NCI-H524 treated with DMSO at 0.1 percent for 48 hours (cell line): ENCODE measurements at places on chromosomes 4 and X.

DNA sequence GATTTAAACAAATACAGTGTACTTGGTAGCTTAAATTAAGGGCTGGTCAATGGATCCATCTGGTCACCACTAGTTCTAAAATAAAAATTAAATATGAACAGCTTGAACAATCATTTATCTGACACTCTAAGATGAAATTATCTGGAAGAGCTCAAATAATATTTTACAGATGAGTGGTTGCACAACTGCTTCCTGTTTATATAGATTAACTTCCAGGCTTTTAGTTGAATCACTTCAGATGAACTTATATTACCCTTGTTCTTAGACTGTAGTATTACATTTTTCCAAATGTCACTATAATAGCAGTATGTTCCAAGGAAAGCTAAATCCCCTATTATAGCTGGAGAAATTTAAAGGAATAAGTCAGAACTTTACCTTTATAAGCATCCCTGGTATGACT, 92.4 kb upstream of the SMIM10 start:
- peak; percentile 51 for DNase-seq

DNA sequence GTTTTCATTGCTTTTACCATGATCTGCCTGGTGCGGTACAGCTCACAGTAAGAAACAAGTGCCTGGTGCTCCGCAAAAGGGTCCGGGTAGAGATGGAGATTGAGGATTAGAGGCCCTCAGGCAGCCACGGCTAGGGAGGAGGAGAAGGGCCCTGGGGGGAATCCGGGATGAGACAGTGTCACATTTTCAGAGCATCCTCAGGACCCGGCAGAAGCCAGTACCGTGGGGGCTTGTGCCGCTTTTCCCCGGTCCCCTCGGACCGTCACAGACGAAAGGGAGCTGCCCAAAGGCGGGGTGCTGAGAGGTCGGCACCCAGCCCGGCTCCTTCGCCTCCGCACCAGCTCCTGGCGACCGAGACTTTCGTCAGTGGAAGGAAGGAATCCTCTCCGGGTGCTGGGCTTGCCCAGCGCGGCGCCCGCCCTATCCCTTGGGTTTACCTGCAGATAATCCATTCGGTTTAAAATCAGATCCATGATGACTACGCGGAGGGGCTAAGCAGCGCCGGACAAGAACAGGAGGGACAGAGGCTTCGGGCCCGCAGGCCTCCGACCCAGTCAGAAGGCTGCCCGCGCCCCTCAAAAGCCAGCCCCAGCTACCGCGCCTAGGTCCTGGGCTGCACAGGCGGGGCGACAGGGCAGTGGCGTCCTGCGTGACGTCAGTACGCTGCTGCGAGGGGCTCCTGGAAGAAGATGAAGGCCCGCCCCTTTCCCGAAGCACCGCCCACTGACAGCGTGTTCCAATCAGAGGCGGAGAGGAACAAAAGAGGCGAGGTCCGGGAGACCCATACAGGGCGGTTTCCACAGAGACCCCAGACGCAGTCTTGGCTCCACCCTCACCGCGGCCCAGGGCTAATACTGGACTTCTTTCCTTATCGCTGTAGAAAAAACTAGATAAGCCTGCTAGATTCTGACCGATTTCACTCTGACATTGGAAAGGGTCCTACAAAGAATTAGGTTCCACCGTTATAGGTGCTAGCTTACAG, at the start of gene BBS7:
BBS7 (minus strand) TSS at position 634 of the 982 bp plus-strand sequence; CDS start at position 473, 161 bp downstream.
- DNase-seq = peak; percentile 48

DNA sequence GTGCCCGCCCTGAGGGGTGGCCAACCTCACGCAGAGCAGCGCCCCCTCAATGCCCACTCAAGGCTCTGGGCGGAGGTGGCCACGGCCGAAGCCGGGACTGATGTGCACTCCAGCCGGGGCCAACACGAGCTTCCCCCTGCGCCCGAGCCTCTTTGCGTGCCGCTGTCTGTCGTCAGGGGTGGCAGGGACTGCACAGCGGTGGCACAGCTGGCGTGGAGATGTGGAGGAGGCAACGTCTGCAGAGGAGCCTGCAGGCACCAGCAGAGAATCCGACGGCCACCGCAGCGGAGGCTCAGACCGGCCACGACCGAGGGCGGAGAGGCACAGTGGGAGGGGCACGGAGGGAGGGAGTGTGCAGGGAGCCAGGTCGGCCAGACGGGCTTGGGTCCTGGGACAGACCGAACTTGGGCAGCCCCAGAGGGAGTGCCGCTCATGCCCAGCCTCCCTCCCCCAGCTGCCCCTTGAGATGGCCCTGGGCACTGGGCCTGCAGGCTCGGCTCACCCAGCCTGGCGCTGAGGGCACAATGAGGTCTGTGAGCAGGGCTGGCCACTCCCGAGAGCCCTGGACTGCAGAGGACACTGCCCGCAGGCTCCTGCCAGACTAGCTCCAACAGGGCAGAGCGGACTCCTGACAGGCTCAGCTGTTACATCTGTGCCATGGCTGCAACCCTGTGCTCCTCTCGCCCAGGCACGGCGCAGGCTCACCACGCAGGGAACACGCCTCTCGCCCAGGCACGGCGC, 46.5 kb upstream of the CPLX1 start:
- no peak for DNase-seq

DNA sequence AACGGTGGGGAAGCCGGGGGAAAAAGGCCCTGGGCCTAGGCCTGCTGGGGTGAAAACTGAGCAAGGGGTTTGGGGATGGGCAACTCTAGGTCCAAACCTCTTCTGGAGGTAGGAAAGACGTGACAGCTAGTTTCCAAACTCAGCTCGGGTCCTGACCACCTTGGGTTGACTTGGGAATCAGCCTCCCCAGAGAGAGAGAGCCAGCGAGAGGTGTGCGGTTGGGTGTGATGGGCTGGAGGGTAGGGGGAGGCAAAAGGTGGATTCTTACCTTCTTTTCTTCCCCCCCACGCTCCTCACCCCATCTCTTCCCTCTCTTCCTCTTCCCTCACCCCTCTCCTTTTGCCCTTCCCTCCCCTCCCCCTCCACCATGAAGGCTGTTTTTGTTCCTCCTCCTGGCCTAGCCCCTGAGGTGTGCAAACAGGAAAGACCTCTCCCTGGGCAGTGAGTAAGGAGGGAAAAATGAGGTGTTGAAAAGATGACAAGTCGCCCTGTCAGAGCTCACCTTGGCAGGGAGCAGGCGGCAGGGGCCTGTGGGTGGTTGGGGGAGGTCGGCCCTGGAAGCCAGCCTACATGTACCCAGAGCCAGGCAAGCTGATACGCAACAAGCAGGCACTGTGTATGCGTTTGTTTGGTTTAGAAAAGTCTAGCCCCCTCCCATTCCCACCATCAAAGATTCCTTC, 14.8 kb downstream of the PJA1 start:
- DNase-seq = no peak

- DNase-seq = no peak
Observed at GRCh38 chr4:40812856-40813255, 63.1 kb downstream of the NSUN7 start.

DNA sequence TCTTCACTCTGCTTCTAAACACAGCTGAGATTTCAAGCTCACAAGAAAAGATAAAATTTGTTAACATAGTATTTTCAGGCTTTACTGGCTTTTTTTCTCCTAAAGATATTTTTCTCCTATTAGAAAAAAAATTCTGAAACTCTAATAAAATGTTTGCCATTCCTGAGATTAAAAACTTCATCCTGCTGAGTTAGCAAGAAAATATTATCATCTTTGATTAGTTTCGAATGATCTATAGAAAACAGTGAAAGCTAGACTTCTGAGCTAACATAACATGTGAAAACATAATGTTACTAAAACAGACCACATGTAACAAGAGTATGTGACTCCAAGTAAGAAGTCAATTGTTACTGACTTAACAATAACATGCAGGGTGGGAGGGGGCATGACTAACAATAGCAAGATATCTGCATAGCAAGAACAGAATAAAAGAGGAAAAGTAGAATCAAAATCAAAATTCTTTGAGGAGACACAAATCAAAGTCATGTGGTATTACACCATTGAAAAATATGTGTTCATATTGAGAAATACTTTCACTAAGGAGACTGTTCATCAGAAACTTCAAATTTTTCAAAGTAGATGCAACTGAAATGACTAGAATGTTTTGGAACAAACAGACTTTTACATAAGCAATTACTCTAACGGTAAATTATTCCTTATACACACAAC, 14.5 kb downstream of the TBCK start:
- no peak for DNase-seq

DNA sequence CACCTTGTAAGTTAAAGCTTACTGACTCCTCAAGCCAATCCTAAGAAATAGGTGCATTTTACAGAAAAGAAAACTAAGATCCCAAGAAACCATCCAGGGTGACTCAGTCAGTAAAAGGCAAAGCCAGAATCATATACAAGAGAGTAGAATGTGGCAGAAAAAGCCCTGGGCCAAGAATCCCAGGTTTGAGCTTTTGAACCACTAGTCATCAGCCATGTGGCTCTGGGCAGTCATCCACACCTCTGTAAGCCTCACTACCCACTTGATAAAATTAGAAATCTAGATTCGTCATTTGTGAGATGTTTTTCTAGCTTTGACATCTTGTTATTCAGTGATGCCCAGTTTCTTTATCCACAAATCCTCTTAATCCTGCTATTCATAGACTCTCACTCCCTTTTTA, 122.2 kb upstream of the PDE5A start:
- no peak for DNase-seq

DNA sequence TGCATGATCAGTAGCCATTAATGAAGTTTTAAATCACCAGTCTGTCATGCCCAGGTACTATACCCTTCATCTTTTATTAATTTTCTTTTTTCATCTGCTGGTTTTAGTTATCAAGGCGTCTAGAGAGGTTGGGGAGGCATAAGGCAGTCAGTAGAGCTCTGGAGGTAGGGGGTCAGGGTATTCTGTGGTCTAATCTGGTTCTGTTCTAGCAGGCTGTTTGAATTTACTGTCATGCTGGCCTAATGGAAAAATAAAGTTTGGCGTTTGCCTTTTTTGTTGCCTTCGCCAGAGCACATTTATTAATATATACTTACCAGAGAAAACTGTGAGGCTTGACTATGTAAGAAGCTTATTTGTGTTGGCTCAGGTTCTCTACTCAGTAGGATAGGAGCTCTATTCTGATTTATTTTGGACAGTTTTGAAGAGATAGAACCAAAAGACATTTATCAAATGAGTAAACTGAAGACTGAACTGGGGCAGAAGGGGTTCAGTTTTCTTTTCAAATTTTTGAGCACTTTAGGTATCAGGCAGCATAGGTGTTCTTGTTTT, 46.9 kb downstream of the TMEM131L start:
- no peak for DNase-seq

DNA sequence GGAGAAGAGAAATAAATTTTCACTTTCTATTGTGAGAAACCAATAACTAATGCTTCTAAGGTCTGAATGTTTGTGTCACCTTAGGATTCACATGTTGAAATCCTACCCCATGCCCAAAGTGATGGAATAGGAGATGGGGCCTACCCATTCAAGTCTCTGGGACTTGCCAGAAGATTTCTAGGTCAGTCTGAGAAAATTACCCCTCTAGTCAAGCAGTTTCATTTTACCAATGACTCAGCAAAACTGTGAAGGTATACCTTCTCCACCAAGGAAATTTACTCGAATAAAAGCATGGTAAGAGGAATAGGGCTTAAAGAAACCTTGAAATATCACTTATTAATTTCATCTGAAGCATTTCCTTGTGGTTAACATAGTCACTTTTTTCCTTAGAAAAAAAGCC, 23.5 kb upstream of the PAPSS1 start:
- DNase-seq = no peak

DNA sequence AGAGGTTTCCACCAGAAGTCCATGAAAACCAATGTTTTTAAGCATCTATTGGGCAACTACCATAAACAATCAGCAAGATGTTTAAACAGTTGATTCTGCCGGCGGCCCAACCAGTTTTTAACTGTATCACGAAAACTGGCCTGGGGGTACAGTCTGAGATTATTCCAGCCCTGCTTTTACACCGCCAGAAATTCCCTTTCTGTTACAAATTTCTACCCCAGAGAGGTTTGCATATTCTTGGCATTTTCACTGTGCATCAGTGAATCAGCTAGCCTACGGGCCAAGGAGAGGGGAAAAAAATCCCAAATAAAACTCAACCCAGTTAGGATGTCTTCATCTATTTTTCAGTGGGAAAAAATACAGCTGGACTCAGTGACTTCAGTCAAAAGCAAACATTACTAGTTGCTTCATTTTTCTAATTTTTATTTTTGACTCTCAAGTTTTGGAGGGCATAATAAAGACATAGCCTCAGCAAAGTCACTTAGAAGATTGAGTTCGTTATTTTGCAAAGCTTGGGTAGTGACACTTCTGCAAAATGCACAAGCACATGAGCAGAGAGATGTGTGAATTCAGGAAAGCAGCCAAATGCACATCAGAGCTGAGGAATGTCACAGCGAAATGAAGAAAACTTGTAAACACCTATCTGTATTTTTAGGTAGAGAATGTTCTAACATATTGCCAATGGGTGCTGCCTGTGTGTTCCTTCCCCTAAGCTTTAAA, 167.8 kb upstream of the GK2 start:
- DNase-seq = no peak

GRCh38 chr4:2041239-2042130, 17.6 kb upstream of the NAT8L start:
- peak; percentile 5 for DNase-seq

- DNase-seq = no peak
Observed at GRCh38 chrX:87005183-87005582, 512.4 kb upstream of the KLHL4 start.

GRCh38 chr4:13527981-13528820, 16.1 kb downstream of the NKX3-2 start:
- DNase-seq = no peak

GRCh38 chr4:5707366-5707765, 993 bp downstream of the EVC2 start:
- no peak for DNase-seq

DNA sequence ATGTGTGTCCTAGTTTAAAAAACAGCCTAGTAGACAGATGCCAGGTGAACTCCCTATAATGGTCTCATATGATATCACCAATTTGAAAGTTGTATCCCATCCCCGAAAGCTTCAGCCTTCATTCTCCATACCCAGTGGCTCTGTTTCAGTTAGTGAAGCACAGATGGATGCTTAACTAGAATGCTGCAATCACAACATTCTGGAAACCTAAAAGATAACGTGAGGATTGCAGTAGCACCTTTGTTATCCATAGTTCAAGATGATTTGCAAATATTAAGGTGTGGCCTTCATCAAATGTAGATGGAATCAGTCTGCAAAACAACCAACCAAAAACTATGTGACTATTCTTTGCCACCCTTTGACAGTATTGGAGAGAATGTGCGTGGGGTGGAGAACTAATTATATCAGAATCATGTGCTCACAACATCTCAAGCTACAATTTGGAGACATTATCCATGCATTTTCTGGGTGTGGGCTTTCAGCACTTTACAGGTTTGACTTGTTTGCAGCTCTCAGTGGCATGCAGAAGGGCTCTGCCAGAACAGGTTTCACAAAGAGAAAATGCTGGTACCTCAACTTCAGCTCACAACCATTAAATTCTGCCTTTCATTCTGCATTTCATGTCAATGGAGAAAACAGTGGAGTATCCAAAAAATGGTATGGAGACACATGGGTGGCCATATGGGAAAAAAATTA, 18.3 kb upstream of the PPID start:
- DNase-seq = no peak

DNA sequence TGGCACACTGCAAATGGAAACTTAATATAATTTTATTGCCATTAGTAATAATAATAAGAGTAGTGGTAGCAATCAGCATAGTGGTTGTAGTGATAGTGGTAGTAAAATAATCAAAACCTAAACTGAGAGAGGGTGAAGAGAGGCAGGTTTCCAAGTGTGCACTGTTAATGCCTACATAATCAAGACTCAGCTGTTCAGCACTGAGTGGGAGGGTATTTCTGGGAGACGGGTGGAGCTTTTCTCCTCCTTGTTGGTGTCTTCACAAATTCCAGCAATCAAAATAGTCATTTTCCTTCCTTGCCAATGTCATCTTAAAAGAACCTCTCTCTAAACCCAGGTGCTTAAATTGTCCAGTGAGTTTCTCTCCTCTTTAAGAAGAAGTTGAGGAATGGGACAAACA, 18.6 kb downstream of the CCDC149 start:
- no peak for DNase-seq

GRCh38 chr4:156790866-156791265, 180.7 kb downstream of the PDGFC start:
- DNase-seq = no peak
